ENCODE measurements at places on chromosomes 3 and 15.

DNA sequence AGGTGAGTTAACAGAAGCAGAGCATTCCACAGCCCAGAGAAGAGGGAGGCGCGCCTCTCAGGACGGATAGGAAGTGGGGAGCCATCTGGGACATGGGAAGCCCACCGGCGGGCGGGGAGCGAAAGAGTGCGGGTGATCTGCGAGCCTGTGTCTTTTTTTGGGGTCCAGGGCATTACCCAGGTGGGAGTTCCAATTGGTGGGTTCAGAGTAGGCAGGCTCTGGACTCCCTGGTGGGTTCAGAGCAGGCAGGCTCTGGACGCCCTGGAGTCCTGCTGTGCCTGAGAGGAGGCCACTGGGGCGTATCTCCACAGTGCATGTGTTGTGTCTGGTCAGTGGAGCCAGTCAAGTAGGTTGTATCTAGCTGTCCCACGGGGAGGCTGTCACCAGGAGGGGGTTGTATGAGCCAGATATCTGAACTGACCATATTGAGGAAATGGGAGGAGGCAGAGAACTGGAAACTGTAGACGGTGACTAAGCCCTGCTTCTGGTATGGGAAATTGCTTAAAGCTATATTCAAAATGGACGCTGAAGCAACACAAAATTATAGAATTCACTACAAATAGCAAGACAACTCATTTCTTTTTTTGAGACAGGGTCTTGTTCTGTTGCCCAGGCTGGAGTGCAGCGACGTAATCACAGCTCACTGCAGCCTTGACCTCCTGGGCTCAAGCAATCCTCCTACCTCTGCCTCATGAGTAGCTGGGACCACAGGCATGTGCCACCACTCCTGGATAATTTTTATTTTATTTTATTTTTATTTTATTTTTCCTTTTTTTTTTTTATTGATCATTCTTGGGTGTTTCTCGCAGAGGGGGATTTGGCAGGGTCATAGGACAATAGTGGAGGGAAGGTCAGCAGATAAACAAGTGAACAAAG lies 34.5 kb upstream of the CHST2 start:
- H3K36me3 ChIP-seq: no peaks in the 10 kb centered on the region
- H3K4me1 ChIP-seq: no peaks in the 10 kb centered on the region
- DNase-seq: no peak
- no peaks in the 10 kb centered on the region for H3K27me3 ChIP-seq
- H3K27ac ChIP-seq: no peak overlapping the region
- H3K4me3 ChIP-seq: no peak overlapping the region

DNA sequence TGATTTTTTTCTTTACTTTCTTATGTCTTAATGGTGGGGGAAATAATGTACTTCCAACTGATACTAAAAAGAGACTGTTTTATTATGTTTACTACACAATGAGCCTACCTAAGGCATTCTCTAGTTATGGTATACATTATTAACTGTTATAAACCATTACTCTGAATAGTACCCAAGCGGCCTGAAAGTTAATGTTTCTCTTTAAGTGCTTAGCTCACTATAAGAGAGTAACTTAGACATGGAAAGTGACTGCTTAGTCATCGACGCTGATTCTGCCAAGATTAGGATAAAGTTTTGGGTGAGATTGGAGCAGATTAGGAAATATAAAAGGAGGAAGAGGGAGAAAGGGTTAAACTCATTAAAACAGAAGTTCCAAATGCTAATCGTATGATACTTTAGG lies 365.0 kb downstream of the NLGN1 start:
- H3K36me3 ChIP-seq: no peaks in the 10 kb centered on the region
- no peaks in the 10 kb centered on the region for H3K4me1 ChIP-seq
- no peaks in the 10 kb centered on the region for H3K27me3 ChIP-seq
- DNase-seq: no peak
- no peak overlapping the region for H3K4me3 ChIP-seq

GRCh38 chr3:17133632-17134545 lies 249.1 kb downstream of the PLCL2 start:
- no peak overlapping the region for H3K4me3 ChIP-seq
- H3K27ac ChIP-seq: no peak overlapping the region
- no peaks in the 10 kb centered on the region for H3K27me3 ChIP-seq
- DNase-seq: no peak
- H3K36me3 ChIP-seq: no peaks in the 10 kb centered on the region

DNA sequence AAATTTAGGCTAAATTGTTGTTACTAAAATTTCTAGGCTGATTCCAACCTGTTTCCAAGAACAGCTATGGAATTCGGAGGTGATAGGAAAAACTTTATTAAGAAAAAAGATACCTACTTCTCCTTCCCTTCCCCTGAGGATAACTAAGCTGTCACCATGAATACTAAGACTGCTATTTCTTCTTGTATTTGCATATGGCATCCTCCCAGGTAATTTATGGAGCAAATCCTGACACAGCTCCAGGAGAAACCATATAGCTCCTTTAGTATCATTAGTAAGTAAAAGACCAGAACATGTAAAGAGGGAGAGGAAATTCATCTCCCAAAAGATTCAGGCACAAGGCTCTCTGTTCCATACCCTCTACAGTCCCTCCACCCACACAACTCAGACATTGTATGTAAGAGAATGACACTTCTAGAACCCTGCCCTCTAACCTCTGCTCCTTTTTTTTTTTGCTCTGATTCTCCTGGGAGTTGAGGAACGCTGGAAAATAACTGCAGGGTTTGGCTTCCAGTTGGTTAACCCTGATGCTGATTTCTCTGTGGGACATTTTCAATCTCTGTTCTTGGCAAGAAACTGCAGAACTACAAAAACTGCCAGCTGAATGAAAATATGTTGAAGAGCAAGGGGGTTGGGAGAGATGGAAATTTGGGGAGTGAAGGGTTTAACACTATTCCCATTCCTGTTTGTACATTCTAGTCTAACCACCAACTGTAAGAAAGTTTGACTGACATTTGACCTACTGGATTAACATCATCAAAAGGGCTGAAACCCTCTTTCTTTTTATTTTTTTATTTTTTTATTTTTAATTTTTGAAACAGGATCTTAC lies 14.2 kb upstream of the MAGI1 start:
- no peaks in the 10 kb centered on the region for H3K36me3 ChIP-seq
- no peaks in the 10 kb centered on the region for H3K27me3 ChIP-seq
- H3K27ac ChIP-seq: no peak overlapping the region

- DNase-seq: no peak
- H3K4me1 ChIP-seq: no peaks in the 10 kb centered on the region
- no peak overlapping the region for H3K4me3 ChIP-seq
These were observed 1.1 kb downstream of the HCLS1 start for GRCh38 chr3:121659586-121659985.

- no peak overlapping the region for H3K4me3 ChIP-seq
- H3K27ac ChIP-seq: no peak overlapping the region
- no peak for DNase-seq
- H3K36me3 ChIP-seq: no peaks in the 10 kb centered on the region
- H3K4me1 ChIP-seq: peaks cover 10% of the 10 kb centered on the region
These were observed 99.8 kb downstream of the MEGF11 start for GRCh38 chr15:66153549-66154415.

GRCh38 chr3:89606151-89606550 lies 498.7 kb downstream of the EPHA3 start:
- no peak overlapping the region for H3K27ac ChIP-seq
- H3K4me3 ChIP-seq: no peak overlapping the region
- DNase-seq: no peak
- H3K4me1 ChIP-seq: no peaks in the 10 kb centered on the region
- H3K27me3 ChIP-seq: no peaks in the 10 kb centered on the region
- no peaks in the 10 kb centered on the region for H3K36me3 ChIP-seq

GRCh38 chr15:99845009-99845408 lies 111.8 kb upstream of the LYSMD4 start:
- no peaks in the 10 kb centered on the region for H3K36me3 ChIP-seq
- no peak for DNase-seq
- H3K4me1 ChIP-seq: no peaks in the 10 kb centered on the region
- no peak overlapping the region for H3K27ac ChIP-seq
- peaks cover 58% of the 10 kb centered on the region for H3K27me3 ChIP-seq
- no peak overlapping the region for H3K4me3 ChIP-seq

- no peaks in the 10 kb centered on the region for H3K27me3 ChIP-seq
- H3K36me3 ChIP-seq: no peaks in the 10 kb centered on the region
- H3K27ac ChIP-seq: no peak overlapping the region
- H3K4me1 ChIP-seq: no peaks in the 10 kb centered on the region
These were observed 25.0 kb downstream of the CSPG4 start for GRCh38 chr15:75687486-75688277.

- no peak overlapping the region for H3K27ac ChIP-seq
- no peaks in the 10 kb centered on the region for H3K4me1 ChIP-seq
- H3K4me3 ChIP-seq: no peak overlapping the region
- peaks cover 25% of the 10 kb centered on the region for H3K27me3 ChIP-seq
- H3K36me3 ChIP-seq: no peaks in the 10 kb centered on the region
- no peak for DNase-seq
These were observed 92.1 kb downstream of the TRIM42 start for GRCh38 chr3:140769951-140770350.

- no peak for DNase-seq
- H3K27me3 ChIP-seq: 0 out of 2 replicates have a peak, but pooled peaks cover 9% of the 10 kb centered on the region
- no peak overlapping the region for H3K4me3 ChIP-seq
- no peaks in the 10 kb centered on the region for H3K4me1 ChIP-seq
These were observed 419.9 kb upstream of the RARB start for GRCh38 chr3:25007974-25008658.

DNA sequence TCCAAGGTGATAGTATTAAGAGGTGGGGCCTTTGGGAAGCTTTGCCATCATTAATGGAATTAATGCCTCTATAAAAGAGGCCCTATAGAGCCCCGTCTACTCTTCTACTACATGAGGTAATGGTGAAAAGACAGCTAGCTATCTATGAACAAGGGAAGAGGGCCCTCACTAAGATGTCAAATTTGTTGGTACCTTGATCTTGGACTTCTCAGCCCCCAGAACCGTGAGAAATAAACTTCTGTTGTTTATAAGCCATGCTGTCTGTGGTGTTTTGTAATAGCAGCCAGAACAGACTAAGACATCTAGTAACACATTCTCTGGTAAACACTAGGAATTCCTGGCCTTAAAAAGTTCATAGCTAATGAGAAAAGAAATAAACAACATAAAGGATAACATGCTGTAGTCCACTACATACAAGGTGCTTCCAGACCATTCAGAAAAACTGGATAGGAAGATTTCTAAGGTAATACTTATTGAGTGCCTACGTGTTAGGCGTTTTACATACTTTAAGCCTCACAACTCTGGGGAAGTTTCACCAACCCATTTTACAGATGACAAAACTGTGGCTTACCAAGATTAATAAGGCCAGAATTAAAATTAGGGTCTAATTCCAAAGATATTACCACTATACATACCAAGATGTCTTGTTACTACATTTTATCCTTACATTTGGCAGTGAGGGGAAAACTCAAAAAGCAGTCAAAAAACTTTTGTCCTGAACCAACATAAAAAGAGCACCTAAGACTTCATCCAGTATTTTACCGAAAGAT lies 3.2 kb downstream of the UBE3A start:
- no peaks in the 10 kb centered on the region for H3K27me3 ChIP-seq
- H3K4me1 ChIP-seq: peaks cover 9% of the 10 kb centered on the region
- no peak overlapping the region for H3K4me3 ChIP-seq
- no peak overlapping the region for H3K27ac ChIP-seq
- no peak for DNase-seq

GRCh38 chr3:114649331-114649730 lies 355.5 kb downstream of the TIGIT start:
- H3K4me3 ChIP-seq: peak overlapping the region; percentile 11
- no peaks in the 10 kb centered on the region for H3K36me3 ChIP-seq
- no peaks in the 10 kb centered on the region for H3K27me3 ChIP-seq
- peaks cover 79% of the 10 kb centered on the region for H3K4me1 ChIP-seq
- peak; percentile 97 for DNase-seq
- H3K27ac ChIP-seq: peak overlapping the region; percentile 97

- no peak for DNase-seq
- H3K36me3 ChIP-seq: no peaks in the 10 kb centered on the region
- H3K4me1 ChIP-seq: no peaks in the 10 kb centered on the region
- H3K27me3 ChIP-seq: no peaks in the 10 kb centered on the region
These were observed 521.5 kb downstream of the RSL24D1 start for GRCh38 chr15:54675241-54675640.

GRCh38 chr15:31442699-31443111 lies 116.1 kb downstream of the KLF13 start:
- no peaks in the 10 kb centered on the region for H3K36me3 ChIP-seq
- no peak overlapping the region for H3K27ac ChIP-seq
- H3K4me3 ChIP-seq: no peak overlapping the region
- no peaks in the 10 kb centered on the region for H3K27me3 ChIP-seq
- DNase-seq: no peak
- peaks cover 12% of the 10 kb centered on the region for H3K4me1 ChIP-seq

DNA sequence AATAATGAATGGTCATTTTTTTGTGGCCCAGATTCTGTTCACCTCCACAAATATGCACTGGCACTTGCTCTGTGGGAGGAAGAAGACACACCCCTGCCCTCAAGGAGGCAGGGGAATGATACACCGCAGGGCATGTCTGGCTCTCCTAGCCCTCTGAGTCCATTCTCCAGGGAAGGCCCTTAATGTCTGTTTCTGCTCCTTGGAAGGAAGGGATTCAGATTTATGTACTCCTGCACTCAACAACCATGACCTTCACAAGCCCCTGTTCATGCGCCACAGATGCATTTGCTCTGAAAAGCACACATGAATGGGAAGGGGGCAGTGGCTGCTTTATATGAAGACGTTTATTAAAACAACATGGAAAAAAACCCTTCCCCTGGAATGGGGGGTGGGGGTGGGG lies 333.8 kb downstream of the EPHB1 start:
- H3K4me1 ChIP-seq: no peaks in the 10 kb centered on the region
- no peak overlapping the region for H3K27ac ChIP-seq
- no peak for DNase-seq
- H3K27me3 ChIP-seq: peaks cover 10% of the 10 kb centered on the region

GRCh38 chr15:77187751-77188464 lies 117.0 kb upstream of the TSPAN3 start:
- no peaks in the 10 kb centered on the region for H3K36me3 ChIP-seq
- no peak overlapping the region for H3K4me3 ChIP-seq
- no peaks in the 10 kb centered on the region for H3K27me3 ChIP-seq
- DNase-seq: no peak
- no peak overlapping the region for H3K27ac ChIP-seq
- no peaks in the 10 kb centered on the region for H3K4me1 ChIP-seq

DNA sequence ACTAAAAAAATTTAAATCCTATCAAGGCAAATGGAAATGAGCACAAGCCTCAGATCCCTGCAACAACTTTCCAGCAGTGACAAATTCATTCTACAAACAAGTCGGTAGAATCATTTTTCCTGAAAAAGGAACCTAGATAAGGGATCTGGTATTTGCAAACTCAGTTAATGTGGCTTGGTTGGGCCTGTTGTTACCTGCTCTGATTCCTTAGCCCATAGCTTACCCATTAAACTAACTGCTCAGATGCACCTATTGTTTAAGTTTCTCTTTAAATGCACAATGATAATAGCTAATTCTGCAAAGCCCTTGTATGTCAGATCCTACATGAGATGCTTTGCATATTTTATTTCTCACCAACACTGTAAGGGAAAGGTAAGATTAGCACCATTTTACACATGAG lies 377.4 kb upstream of the RGMA start:
- no peak overlapping the region for H3K4me3 ChIP-seq
- DNase-seq: no peak

- DNase-seq: no peak
- no peak overlapping the region for H3K27ac ChIP-seq
- no peaks in the 10 kb centered on the region for H3K27me3 ChIP-seq
- H3K4me1 ChIP-seq: no peaks in the 10 kb centered on the region
- H3K36me3 ChIP-seq: no peaks in the 10 kb centered on the region
- H3K4me3 ChIP-seq: no peak overlapping the region
These were observed 201.6 kb downstream of the CHST2 start for GRCh38 chr3:143321058-143321769.

Measured in HCT116 (cell line).